ENCODE measurements at places on chromosomes 3 and 15.

GRCh38 chr3:53806182-53807116 lies 39.8 kb downstream of the CHDH start:
- no peak for DNase-seq

DNA sequence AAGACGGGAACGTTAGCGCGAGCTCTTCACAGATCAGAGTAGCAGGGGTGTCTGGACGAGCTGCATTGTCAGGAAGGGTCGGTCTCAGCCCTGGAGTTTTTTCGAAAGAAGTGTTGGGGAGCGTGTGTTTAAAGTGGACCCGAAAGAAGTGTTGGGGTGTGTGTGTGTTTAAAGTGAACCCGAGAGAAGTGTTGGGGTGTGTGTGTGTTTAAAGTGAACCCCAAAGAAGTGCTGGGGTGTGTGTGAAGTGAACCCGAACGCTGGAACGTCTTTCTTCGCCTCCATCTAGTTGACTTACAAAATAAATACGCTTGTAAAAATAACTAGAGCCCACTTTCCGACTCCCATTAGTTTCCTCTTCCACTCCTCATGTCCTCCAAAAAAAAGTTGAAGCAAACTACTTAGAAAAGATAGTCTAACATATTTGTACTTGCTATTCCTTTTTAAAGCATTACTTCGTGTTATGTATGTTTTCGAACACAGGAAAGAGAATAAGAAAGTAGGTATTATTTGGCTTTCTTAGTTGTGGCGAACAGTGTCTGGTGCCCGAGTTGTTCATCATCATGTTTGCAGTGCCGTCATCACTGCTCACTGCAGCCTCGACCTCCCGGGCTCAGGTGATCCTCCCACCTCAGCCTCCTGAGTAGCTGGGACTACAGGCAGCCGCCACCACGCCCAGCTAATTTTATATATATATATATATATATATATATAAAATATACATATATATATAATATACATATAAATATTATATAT lies 1.0 kb downstream of the LRCH3 start:
- no peak for DNase-seq

- DNase-seq, result no peak
These were observed 228.8 kb downstream of the ISL2 start for GRCh38 chr15:76565366-76565765.

- no peak for DNase-seq
These were observed 172.8 kb upstream of the P2RY1 start for GRCh38 chr3:152662157-152662556.

DNA sequence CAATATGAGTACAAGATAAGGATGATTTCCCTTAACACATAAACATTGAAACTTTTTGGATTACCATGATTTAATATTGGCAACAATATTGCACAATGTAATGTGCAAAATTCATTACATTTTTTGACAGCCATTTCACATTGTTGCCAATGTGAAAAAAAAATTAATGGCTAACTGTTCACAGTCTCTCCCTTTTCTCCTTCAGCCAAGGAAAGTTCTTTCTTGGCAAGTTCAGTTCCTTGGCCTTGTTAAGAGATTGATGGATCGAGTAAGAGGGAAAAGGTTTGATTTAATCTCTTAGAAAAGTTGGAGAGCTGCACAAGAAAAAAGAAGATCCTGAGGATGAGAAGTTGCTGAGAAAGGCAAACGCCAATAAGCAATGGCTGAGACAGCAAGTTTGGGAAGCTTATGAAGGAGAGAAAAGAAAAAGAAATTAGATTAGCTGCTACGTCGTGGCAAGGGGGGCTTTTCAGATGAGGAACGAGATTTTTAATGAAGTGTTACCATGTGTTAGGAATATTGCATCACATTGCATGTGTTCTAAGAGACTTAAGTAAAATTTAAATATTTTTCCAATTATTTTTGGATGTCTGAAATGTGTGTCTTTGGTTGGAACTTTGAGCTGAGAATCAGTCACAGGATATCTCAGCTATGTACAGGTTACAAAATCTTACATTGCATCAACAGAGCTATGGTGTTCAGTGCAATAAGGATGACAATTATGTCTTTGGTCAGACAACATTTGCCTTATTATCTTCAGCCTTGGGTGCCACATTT lies 61.4 kb upstream of the ZNF280D start:
- no peak for DNase-seq

GRCh38 chr3:184693011-184693975 lies 18.6 kb downstream of the MAGEF1 start:
- no peak for DNase-seq

- no peak for DNase-seq
These were observed 6.3 kb upstream of the HEXA start for GRCh38 chr15:72382146-72382545.

DNA sequence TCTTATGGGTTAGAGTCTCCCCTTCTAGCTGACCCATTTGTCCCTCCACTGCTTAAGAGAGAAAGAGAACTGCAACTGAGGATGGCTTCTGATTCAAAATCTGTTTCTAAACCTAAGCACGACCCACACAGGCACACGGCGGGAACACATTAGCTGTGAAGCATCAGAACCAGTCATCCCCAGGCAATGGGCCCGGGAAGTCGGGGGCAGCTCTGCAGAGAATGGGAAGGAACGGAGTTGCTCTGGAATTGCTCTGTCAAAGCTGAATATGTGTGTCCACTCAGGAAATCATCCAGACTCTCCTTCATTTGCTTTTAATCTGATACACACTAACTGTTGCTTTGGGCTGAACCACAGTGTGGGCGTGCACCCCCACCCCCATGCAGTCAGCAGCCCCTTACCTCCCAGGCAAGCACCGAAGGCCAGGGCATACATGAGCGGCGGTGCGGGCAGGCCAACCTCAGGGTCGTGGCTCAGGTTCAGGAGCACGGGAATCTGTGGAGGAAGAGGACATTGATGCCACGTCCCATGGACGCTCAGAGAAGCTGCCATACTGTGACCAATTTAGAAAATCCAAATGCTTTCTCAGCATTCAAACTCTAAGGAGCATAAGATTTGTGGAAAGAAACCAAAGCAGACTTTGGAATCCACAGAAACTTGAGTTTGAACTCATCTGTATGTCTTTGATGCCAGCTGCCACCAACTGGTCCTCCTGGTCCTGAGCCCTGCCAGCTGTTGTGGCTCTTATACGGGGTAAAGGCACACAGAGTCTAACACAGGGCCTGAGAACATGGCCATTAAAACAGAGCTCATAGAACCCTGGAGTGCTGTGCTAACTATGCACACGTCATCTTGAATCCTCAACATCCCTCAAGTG lies 247.9 kb downstream of the OCA2 start:
- DNase-seq, result no peak

DNA sequence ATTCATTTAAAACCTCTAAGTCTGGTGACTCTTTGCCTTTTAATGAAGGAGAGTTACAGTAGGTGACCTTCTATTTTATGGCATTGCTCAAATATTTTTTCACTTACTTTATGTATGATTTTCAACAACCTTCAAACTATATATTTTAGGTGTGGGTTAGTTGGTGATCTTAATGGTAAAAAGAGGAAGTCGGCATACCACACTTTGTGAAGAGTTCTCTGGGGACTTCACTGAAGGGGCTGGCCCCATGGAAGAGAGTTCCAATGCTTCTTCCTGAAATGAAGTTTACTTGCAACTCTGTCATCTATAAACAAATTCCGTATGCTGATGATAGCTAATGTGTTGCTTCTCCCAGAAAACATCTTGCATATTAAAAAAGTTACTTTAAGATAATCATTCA lies 647.0 kb upstream of the SGO1 start:
- no peak for DNase-seq

DNA sequence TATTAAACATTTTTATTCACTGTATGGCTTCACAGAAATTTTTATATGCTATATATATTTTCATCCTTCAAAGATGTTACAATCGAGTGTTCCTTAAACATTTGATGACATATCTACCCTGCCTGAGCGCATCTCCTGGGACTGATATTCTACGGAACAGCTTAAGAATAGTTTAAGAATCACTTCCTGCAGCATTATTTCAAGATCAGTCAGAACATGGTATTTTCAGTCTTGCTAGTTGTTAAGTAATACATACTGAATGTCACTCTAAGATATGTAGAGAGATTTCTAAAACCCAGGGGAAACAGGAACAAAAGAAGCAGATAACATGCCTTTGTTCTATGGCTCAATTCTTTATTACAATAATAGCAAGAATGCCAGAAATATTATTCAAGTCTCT lies 8.7 kb downstream of the COL8A1 start:
- no peak for DNase-seq

GRCh38 chr15:73956743-73957135 lies 30.5 kb downstream of the LOXL1 start:
- DNase-seq, result no peak

GRCh38 chr3:14265246-14265962 lies 86.8 kb downstream of the LSM3 start:
- DNase-seq, result no peak

DNA sequence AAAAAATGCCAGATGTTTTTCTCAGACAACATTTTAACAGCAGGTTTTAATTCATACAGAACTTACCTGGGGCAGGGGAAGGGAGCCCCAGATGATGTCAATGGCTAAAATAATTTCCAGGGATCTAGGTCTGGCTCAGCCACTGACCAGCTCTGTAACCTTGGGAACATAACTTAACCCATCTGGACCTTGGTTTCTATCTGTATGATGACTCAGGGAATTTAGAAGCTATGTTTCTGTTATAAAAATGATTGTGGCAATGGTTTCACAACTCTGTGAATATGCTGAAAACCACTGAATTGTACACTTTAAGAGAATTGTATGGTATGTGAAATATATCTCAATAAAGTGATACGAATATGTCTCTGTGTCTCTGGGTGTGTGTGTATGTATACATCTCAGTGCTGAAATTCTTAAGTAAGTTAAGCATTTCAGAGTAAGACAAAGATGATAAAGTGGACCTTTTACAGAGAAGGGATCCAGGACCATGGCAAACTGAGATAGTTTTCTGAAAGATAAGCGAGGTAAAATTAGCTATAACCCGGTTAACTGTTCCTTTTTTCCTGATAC lies 2.9 kb downstream of the SH3GL3 start:
- no peak for DNase-seq

- no peak for DNase-seq
These were observed 139.0 kb upstream of the CGNL1 start for GRCh38 chr15:57237301-57237642.

GRCh38 chr3:70776081-70776480 lies 463.6 kb upstream of the MDFIC2 start:
- DNase-seq, result no peak

DNA sequence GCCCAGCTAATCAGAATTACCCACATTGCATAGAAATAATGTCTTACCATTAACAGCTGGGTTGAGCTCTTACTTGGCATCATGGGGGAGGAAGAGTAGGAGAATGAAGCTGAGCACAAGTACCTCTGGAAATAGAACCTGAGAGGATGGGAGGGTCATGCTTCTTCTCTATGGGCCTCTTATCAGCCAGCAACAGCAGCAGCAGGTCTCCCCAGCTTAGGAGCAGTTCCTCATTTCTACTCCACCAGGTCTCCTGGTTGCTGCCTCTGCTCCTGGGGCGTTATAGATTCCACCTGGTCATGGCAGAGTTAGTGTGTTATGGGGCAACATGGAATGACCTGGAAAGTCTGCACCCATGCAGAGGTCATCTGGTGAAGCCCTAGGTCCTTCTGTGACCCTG lies 3.4 kb downstream of the FSD2 start:
- no peak for DNase-seq

DNA sequence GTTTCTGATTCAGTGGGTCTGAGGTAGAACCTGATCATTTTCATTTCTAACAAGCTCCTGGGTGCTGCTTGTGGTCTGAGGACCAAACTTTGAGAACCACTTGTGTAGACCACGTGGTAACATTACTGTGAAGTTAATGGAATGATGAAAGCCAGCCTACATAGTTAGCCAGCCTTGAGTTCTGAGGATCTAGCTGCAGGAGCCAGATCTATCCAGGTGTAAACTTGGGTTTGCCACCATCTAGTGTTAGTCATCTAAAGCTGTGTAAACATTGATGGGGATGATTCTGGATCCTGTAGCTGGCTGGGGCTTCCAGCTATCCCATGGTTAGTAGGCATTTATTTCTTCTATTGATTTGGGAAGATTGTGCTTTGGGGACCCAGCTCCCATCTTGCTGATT lies 170.0 kb downstream of the TMEM108 start:
- DNase-seq, result no peak

DNA sequence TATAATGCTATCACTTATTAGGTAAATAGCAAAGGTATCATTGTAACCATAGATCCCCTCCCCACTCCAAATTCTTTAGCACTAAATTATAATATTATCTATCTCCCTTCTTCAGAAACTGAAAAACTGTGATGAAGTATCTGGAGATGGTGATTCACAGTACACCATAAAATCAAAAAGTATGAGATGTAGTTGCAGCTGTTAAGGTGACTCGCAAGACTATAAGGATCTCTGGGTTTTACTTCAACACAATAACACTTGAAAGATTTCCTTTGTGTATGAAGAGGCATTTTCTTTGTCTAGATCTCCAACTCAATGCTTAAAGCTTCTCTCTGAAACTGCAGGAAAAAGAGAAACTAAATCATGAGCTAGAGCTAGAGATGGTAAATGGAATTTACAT lies 46.9 kb downstream of the IFT57 start:
- no peak for DNase-seq

DNA sequence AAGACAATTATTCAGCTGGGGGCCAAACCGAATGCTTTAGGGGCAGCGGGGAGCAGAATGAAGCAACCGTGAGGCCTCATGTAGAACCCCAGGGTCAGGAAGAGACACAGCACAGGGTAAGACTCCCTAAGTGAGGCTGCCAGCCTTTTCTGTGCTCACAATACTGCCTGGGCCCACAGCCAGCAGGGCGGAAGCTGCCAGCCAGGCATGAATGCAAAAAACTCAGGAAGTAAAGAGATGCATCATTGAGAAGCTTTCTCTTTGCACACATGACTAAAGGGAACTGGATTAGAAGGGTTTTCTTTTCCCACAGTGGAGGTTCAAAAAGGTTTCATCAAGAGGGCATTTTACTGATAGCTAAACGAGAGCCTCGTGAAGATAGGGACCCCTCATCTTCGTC lies 33.3 kb downstream of the CA12 start:
- no peak for DNase-seq

- DNase-seq, result no peak
These were observed 85.1 kb upstream of the OCA2 start for GRCh38 chr15:28184166-28184565.

- DNase-seq, result no peak
These were observed 167.3 kb downstream of the GOLIM4 start for GRCh38 chr3:167928381-167928780.

- DNase-seq, result no peak
These were observed 756.4 kb upstream of the NR2F2 start for GRCh38 chr15:95574053-95574452.

DNA sequence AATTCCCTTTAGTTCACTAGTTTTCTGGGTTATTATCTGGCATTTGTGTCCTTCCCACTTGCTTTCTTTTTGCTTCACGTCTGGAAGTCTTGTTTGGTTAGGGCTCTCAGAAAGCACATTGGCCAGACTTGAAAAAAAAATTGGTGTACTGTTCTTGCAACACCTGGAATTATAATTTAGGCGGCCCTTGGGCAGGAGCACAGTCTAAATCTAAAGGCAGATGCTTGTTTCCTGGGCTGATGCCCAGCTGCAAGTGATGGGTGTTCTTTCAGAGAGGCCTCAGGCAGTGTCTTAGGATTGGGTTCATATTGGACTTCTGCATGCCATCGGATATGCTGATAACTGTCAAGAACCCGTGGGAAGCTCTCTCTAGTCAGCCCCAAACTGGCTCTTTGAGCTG lies 521.5 kb downstream of the PDCD6IP start:
- DNase-seq, result no peak

- no peak for DNase-seq
These were observed 132.2 kb upstream of the TSC22D2 start for GRCh38 chr3:150275941-150276340.

All from T-helper 17 cell (primary cell).